Activated CD4-positive, alpha-beta T cell treated with anti-CD3 and anti-CD28 coated beads for 24 hours (primary cell): ENCODE measurements at places on chromosomes 7 and 10.

- no peak for DNase-seq
Observed at GRCh38 chr7:117458977-117459583, 20.7 kb upstream of the CFTR start.

DNA sequence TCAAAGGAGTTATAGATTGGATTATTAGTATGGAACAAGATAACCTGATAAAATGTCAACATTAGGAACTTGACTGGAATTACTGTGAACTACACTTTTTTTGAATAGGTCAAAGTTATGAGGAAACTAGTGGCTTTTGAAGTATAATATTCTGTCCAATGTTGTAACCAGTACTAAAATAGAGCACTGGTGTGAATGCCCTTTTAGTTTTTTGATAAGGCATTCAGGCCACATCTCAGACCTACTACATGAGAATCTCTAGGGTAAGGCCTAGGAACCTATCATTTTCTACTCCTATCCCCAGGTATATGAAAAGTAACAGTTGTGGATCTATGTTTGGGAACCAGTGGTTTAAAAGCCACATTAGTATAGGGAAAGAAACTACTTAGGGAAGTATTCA is 16.4 kb downstream of the KMT2E start:
- no peak for DNase-seq

- DNase-seq: no peak
Observed at GRCh38 chr10:133411523-133412380, 12.7 kb downstream of the SPRN start.

GRCh38 chr10:122130474-122131110 is 140.5 kb upstream of the BTBD16 start:
- no peak for DNase-seq

GRCh38 chr7:14521183-14521582 is 381.4 kb downstream of the DGKB start:
- no peak for DNase-seq

DNA sequence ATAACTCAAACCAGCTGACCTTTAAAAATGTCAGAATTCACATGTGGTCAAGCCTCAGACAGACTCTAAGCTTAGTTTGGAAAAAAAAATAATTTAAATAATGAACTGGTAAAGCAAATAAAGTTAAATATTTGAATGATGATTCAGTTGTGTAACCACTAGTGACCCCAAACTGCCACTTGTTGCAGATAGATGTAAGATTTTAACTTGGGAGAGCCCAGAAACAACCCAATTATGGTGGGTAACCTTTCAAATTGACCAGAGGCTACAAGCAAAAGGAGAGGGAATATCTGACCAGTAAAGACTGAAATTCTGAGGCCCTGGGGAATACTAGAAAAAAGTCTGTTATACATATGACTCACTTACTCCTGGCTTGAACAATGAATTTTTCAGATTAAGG is 268.1 kb downstream of the HPSE2 start:
- no peak for DNase-seq

DNA sequence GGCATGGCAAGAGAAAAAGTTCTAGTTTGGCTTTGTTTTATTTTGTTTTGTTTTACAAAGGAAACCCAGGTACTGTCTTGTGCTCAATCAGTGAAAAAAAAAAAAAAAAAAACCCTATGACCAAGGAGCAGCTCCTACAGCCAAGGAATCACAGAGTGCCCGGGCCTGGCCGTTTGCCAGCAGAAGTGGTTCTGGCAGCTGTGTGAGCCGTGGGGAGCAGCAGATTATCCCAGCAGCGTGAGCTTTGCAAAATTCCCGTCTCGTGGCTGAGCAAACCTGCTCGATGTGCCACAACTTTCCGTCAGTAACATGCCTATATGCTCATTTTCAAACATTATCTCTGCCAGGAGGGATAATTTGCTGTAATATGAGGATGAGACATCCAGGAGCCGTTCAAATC is 293.7 kb downstream of the POU6F2 start:
- no peak for DNase-seq

DNA sequence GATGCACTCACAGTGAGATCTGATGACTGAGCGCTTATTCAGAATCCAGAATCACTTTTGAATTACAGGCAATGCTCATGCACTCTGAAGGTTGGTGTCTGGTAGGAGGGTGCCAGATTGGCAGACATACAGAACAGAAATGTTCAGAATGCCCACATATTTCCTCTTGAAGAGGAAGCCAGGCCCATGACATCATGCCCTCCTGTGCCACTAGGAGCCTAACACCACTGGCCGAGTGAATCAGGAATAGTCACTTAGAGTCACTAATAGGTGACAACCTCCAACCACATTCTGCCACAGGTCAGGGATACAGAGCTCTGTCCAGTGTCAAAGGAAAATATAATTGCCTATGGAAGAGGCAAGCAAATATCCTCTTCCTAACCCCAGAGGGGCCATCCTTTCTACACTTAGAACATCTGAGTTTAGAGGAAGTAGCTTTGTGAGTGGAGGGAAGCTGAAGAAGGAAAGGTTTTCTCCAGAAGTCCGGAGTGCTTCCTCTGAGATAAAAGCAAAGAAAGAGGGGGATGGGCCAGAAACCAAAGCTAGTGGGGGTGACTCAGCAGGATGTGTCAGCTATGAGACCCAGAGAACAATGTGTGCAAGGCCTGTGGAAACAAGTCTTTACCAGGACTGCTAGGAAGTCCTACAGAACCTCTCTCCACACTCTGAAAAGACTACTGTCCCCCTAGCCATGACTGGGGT is 838.8 kb downstream of the GRID1 start:
- DNase-seq: no peak

- no peak for DNase-seq
Observed at GRCh38 chr7:45082831-45083331, 5.9 kb downstream of the NACAD start.

DNA sequence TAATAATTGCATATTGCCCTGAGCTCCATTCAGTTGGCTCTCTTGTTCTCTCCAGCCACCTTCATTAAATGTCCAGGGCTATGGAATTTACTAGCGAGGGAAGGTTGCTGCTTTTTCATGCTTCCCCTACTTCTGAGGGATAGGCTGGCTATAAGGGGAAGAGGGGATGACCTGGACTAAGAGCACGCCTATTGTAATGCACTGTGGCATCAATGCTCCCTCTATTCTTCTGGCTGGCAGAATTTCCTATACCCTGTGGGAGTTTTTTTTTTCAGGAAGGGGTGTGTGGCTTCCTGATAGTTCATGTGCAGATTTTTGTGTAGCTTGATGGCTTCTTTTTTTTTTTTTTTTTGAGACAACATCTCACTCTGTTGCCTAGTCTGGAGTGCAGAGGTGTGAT is 155.8 kb downstream of the SND1 start:
- DNase-seq: no peak
